ENCODE measurements at places on chromosomes 11 and 22.
A peak's percentile ranks its signal among the peaks of the same experiment; 100 is the strongest.

GRCh38 chr11:6357222-6357621 is 33.1 kb upstream of the SMPD1 start:
- peak; percentile 48 for DNase-seq

GRCh38 chr22:26553056-26553752 is 36.7 kb downstream of the TPST2 start:
- no peak for DNase-seq

- DNase-seq, result no peak
Measured at GRCh38 chr11:89065066-89065465, 716 bp downstream of the GRM5 start.

GRCh38 chr11:74493791-74494630 is 487 bp upstream of the LIPT2 start:
- no peak for DNase-seq
